ENCODE measurements at places on chromosomes 5 and 9.

DNA sequence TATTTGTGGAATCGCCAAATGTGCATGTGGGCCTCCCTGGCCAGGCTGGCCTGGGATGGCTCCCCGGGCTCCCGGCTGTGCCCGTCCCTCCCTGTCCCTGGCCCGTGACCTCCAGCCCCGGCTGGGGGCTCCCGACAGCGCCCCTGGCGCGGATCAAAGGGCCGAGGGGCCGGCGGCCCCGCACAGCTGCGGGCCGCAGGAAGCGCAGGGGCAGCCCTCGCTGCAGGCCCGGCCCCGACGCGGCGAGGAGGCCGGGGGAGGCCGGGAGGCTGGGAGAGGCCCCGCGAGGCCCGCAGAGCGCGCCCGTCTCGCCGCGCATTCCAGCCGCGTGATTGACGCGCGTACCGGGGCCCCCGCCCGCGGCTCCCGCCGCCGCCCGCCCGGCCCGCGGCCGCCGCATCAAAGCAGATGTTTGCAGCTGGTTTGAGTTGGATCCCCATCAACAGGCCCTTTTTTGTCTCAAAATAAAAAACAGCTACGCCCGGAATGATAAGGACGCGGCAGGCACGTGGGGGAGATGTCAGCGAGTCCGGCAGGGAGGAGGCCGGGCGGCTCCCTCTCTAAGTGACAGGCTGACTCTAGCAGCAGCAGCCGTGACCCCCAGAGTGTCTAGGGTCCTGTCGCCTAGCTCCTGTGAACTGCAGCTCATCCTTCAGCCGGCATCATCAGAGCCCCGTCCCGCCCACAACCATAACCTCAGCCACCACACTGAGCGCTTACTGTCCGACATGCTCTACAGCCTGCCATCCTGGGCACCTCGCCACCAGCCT, 69.4 kb downstream of the LMX1B start:
- no peak for DNase-seq

DNA sequence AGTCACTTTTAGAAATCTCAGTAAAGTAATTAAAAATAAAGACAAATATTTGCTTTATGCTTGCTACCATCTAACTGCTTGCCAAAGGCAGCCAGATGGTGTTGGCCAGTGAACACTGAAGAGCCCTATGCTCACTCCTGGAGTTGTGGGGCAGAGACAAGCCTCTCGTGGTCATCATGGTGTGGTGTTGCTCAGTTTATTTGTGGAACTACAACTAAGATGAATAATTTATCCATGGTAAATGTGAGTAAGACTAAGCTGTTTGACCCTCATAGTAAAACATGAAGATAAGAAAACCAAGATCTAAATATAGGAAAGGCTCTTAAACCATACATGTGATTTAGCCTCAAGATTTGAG, 100.7 kb downstream of the PDE8B start:
- no peak for DNase-seq

DNA sequence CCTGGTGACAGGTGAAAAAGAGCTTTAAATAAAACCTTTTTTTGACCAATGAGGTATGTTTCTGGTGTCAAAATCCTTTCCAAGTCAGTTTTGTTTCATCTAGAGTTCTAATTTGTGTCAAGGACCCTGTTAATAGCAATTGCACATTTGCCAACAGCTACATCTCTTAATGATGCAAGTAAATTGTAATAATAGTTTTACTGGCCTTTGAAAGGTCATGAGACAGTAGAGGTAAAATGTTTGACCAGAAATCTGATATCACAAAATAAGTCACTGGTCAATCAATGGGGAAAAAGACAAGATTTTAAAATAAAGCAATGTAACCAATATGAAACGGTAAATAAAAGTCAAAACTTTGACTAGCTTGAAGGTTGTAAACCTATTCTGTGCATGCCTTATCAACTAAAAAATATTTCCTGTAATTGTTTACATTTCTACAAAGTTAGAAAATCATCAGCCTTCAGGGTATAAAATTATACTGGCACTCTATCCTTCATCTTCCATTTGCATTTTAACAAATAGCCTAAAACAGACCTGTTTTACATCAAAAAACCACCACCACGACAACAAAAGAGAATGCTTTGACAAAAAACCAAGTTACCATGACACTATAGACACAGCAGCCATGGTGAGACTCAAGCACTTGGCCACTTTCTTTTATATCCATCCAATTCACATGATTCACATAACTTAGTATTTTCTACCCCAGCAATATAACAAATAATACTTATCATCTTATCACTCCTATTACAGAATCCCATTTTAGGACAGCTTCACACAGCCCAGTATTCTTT, 3.0 kb downstream of the NADK2 start:
- DNase-seq: no peak

DNA sequence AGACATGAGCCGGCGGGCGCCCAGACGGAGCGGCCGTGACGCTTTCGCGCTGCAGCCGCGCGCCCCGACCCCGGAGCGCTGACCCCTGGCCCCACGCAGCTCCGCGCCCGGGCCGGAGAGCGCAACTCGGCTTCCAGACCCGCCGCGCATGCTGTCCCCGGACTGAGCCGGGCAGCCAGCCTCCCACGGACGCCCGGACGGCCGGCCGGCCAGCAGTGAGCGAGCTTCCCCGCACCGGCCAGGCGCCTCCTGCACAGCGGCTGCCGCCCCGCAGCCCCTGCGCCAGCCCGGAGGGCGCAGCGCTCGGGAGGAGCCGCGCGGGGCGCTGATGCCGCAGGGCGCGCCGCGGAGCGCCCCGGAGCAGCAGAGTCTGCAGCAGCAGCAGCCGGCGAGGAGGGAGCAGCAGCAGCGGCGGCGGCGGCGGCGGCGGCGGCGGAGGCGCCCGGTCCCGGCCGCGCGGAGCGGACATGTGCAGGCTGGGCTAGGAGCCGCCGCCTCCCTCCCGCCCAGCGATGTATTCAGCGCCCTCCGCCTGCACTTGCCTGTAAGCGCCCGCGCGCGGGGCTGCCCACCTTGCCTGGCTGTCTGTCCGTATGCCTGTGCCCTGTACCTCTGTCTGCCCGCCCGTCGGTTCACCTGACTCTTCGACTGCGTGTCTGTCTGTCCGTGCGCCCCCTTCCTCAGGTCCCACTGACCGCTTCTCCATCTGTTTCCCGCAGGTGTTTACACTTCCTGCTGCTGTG, 412 bp downstream of the FGF18 start:
- DNase-seq: no peak

DNA sequence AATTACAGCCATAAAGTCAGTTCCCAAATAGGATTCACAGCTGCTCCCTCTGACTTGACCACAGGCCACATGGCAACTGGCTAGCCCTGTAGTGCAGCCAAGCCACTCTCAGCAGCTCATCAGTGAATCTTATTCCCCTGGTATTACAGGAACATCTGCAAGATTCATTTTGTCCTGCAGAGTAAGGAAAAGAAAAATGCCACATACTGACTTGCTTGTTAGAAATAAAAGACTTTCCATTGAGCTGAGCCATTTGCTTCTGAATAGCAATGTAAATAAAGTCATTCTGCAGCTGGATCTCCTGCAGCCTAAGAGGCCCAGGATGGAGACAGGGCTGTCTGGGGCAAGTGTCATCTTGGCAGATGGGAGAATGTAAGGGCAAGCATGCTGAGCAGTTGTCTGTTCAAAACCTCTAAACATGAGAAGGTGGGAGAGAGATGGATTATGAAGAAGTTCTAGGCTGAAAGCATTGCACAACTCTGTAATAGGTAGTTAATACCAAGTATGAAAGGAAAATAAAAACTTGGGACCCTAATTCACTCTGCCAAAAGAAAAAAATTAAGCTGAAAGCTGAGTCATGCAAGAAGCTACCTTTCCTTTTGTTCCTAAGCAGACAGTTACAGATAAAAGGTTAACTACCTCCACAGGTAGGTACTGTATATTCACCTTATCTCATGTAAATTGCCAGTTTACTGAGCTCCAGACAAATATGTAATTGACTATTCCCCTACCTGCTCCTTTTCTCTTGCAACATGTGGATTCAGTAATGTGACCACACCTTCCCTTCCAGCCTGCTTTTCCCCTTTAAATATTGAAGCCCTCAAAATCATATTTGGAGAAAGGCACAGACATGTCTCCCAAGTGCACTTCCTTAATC, 244.4 kb upstream of the RAI14 start:
- no peak for DNase-seq

- DNase-seq: no peak
Measured at GRCh38 chr5:140631831-140632365, 1.1 kb downstream of the CD14 start.

DNA sequence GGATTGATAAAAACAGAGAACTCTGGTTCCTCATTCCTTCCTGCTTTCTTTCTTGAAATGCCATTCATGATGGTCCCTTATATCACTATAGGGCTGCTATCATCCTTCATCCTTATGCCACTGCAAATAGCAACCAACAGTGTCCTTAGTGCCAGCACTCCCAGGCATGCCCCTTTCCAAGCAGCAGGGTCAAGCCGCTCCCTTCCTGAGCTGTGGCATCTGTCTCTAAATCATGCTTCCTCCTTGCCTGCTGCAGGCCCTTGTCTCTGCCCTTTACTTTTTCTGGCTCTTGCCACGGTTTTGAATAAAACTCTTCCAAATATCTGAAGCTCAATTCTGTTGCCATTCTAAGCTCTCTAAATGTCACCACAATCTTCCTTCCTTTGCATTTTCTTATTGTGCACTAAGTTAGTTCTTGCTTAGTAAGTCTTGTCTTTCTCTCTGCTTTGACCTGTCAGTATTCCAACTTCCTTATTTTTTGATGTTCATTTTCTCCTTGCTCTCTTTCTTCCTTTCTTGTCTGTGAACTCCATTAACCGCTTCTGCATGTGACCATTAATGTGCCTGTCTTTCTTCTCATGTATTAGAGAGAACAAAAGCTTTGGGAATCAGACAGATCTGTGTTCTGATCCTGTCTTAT, 19.9 kb downstream of the TLR4 start:
- DNase-seq: no peak

DNA sequence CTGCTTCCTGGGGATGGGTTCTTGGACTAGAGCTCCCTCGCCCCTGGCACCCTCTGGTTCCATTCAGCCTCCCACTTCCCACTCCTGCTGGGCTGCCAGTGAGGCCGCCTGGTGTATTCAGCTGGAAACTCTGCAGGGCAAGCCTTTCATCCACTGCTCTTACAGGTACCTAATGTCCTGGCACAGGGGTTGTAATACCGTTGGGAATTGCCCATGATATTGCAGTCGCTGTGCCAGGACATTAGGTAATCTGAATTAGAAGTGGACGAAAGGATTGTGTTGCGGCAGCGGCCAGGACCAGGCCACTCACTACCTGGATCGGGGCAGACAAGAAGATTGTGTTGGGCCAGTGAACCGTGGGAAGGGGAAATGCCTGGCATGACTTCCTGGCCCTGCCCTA, 13.1 kb downstream of the TMOD1 start:
- no peak for DNase-seq

- DNase-seq: no peak
Measured at GRCh38 chr5:172004824-172005237, 1.6 kb downstream of the FBXW11 start.
